ENCODE measurements at places on chromosomes 1 and 21.

DNA sequence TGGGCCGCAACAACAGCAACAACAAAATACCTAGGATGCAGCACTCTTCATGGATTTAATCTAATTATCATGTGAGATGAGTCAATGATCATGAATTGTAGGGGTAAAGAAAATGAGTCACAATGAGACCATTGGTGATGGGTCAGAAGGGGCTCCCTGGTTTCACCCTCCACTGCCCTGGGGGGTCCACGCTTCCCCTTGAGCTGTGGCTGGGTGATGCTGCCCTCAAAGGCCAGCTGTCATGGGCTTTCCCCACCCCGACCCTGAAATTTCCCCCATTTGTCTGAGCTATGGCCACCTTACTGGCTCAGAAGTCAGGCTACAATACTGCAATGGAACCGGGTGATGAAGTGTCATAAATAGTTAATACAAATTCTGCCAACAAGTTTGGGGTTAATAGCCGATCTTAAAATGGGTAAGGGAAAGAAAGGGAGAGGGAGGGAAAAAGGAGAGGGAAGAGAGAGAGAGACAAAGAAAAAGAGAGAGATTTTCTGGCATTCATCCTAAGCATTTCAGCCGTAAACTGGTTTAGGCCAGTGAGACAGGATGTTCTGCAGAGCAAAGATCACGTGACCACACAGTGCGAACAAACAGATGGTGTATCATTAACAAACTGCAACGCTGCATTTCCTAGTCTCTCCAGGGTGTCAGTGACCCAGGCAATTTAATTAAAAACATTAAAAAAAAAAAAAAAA, 143.4 kb upstream of the ERRFI1 start:
- peak; percentile 79 for DNase-seq

GRCh38 chr1:15975358-15975804, 520 bp downstream of the ZBTB17 start:
- DNase-seq = peak; percentile 65

DNA sequence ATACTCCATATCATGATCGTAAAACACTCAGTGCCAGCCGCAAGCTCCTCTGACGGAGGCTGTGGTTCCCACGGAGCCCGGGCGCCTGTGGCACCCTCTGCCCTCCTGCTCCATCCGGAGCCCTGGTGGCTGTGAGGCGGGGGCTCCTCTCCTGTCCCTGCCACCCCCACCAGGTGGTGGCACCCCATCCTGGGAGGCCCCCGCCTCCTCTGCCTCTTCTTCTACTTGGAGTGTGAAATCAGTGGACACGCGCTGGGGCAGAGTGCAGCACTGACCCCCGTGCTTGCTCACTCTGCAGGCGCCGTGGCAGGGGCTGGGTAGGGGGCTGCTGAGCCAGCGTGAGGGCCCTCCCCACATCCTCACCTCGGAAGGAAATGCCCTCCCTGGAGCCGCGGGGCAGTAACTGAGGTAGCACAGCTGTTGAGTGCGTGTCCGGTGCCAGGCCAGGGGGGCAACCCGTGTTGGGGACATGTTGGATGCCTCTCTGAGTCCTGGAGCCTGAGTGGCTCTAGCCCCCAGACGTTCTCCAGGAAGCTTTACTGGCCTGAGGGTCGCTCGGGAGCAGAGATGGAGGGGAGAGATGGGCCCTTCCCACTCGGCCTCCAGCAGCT, 58.7 kb upstream of the ABCG1 start:
- DNase-seq = no peak

DNA sequence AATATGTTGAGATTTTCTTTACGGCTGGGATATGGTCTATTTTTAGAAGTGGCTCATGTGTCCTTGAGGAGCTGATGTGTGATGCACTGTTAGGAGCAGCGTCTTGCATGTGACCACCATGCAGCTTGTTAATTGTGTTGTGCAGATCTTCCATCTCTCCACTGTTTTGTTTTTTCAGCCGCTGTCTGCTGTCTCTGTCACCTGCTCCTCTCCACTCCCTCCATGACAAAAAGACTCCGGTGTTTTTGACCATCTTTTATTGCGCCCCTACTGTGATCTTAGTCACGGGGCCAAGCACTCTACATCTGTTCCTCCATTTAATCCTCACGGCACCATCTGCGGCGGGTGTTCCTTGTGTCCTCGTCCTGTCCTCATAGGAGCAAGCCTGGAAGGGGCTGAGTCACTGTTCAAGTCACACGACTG, 51.8 kb downstream of the ADARB1 start:
- no peak for DNase-seq

DNA sequence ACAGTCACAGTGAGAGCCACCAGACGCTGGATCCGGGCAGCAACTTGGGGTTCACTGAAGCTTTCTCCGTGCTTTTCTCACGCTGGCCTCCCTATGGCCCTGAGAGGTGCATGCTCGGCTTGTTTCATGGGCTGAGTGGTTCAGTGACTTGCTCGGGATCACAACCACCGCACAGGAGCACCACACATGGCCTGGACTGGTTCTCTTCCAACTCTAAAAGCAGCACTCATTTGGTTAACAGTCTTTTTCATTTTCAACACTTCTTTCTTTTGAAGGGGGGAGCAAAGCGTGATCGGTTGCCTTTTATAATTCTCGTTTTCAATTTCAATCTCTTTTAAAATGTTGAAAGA, 26.2 kb downstream of the UBIAD1 start:
- no peak for DNase-seq

DNA sequence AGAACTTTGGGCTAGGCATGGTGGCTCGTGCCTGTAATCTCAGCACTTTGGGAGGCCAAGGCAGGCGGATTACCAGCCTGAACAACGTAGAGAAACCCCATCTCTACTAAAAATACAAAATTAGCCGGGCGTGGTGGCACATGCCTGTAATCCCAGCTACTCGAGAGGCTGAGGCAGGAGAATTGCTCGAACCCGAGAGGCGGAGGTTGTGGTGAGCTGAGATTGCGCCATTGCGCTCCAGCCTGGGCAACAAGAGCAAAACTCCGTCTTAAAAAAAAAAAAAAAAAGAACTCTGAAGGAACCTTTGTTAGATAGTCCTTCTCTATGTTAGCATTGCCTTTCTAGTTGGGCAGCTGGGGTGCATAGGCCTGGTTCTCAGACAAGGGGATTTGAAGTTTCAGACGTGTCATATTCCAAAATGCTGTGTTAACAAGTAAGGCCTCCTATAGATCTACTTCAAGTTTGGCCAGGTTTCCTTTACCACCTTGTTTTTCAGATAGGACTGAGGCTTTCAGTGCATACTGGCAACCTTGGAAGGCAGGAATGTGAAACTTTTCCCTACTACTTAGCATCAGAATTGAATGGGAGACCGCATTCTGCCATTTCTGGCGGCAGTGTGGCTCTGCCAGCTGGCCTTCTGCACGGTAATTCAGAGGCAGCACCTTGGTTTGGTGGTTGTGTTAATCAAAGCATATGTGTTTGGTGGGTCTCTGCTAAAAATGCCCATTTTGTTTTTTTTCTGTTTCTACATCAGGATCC, 6.1 kb downstream of the UQCRH start:
- DNase-seq = no peak

- no peak for DNase-seq
Observed at GRCh38 chr21:26148840-26149354, 21.7 kb downstream of the APP start.

- DNase-seq = no peak
Observed at GRCh38 chr1:37393173-37394120, 80.9 kb upstream of the ZC3H12A start.

DNA sequence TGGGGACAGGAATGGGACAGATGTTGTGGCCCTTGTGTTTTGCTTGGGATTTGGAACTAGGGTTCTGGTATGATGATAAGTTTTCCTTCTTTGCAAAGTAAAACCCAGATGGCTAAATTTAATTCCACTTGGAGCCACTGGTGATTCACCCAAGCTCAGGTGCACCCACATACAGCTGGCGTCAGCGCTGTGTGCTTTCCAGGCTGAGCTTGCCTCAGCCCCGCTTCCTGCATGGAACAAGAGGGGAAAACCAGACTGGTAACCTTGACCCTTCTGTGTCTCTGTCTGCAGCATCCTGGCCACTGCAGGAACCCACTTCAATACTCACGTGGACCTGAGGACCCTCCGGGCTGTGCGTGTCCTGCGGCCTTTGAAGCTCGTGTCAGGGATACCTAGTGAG, 94.2 kb downstream of the CACNA1E start:
- no peak for DNase-seq

- no peak for DNase-seq
Observed at GRCh38 chr1:5317391-5317790, 663.0 kb downstream of the AJAP1 start.

- DNase-seq = no peak
Observed at GRCh38 chr1:209485167-209485566, 98.3 kb upstream of the CAMK1G start.

DNA sequence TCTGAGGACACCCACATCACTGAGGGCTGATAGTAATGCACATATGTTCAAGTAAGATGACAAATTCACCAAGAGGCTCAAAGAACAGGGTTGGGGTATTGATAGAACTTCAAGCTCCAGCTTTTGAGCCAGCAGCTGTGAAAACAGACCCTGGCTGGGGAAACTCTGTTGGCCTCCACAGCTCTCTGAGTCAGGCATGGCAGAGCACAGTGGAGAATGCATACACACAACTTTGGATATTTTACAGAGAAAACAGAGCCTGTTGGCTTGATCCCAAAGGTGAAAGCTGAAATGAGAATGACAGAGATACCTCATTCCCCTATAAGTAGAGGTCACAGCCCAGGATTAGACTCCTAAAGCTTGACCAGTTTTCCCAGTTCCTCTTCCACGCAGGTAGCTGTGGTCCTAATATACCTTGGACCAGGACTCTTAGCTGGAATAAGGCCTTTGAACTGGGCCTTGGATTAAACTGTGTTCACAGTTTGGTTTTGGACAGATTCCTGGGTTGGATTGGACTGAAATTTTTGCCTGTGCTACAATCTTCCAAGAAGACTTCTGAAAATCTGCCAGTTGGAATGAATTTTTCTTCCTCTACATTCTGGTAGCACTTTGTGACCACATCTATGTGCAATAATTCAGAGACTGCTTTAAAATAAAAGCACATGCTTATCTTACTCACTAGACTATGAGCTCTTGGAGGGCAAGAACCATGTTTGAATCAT, 101.6 kb upstream of the HMGB4 start:
- DNase-seq = no peak

DNA sequence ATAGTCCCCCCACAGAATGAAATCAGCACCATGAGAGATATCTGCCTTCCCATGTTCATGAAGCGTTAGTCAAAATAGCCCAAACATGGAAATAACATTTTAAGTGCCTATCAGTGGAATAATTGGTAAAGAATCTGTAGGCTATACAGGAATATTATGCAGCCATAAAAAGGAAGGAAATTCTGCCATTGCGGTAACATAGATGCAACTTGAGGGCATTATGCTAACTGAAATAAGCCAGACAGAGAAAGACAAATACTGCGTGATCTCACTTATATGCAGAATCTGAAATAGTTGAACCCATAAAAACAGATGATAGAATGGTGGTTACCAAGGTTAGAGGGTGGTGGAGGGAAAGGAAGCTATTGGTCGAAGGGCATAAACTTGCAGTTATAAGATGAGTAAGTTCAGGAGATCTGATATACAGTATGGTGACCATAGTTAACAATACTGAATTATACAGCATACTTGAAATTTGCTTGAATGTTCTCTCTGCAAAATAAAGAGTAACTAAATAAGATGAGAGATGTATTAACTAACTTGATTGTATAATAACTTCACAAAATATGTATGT, 699 bp upstream of the IL23R start:
- DNase-seq = no peak

DNA sequence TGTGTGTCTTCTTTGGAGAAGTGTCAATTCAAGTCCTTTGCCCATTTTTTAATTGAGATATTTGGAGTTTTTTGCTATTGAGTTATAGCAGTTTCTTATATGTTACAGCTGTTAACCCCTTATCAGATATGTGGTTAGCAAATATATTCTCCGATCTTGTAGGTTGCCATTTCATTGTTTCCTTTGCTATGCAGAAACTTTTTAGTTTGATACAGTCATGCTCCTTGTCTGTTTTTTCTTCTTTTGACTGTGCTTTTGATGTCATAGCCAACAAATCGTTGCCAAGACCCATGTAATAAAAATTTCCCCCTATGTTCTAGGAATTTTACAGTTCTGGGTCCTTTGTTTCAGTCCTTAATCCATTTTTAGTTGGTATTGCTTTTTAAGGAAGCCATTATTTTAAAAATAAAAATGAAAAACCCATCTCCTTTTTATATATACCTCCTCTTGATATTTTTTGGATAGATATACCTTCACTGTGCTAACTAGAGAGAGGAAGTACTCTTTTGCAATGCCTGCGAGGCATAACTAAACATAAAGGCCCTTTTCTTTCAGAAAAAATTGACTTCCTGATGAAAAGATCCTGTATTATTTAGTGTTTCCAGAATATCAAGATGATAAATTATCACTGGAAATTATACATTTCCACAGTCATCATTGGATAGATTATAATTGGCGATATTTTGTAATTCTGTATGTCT, 127.8 kb downstream of the HS2ST1 start:
- DNase-seq = no peak

- DNase-seq = no peak
Observed at GRCh38 chr1:194848846-194849245, 1662.4 kb upstream of the B3GALT2 start.

DNA sequence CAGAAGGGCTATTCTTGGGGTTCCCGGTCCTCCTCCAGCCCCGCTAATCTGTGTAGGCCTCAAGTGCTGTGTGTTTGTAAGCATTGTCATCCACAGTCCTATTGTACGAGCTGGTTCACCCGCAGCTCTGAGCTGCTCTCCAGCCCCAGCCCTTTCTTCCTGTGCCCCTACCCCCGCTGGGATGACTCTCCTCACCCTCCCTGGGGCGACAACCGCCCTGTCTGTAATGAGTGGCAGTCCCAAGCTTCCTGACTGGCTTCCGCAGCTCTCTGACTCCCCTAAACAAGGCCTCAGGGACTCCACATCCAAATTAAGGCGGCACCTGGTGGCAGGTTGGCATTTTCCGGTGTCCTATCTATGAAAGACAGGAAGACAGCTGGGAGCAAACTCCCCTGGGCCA, 45.8 kb downstream of the TFF3 start:
- no peak for DNase-seq

GRCh38 chr1:118075116-118075515, 109.9 kb downstream of the SPAG17 start:
- no peak for DNase-seq

GRCh38 chr1:78415165-78415564, 75.6 kb upstream of the PTGFR start:
- no peak for DNase-seq

- DNase-seq = no peak
Observed at GRCh38 chr1:246888522-246888921, 43.2 kb downstream of the AHCTF1 start.

- peak; percentile 35 for DNase-seq
Observed at GRCh38 chr1:24909388-24909898, 20.6 kb downstream of the RUNX3 start.

DNA sequence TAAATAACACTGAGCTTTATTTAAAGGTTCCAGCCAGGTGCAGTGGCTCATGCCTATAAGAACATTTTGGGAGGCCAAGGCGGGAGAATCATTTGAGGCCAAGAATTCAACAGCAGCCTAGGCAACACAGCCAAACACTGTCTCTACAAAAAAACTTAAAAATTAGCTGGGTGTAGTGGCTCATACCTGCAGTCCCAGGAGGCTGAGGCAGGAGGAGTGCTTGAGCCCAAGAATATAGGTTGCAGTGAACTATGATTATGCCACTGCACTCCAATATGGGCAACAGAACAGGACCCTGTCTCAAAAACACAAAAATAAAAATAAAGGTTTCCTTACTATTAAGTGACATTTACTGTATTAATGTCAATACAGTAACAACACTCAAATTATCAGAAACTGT, 2.1 kb downstream of the TAF12 start:
- DNase-seq = peak; percentile 32

GRCh38 chr1:154753426-154753825, 116.7 kb downstream of the KCNN3 start:
- no peak for DNase-seq

- DNase-seq = peak; percentile 58
Observed at GRCh38 chr1:150995896-150996295, 10.8 kb downstream of the MINDY1 start.

All from CD4-positive, alpha-beta T cell treated with Interferon alpha-2 for 1 hour (primary cell).